Hematopoietic multipotent progenitor cell treated with erythropoietin and hydrocortisone succinate and interleukin-3 and kit ligand, for 17 days (in vitro differentiated cells): ENCODE measurements at places on chromosomes 16 and 17.

GRCh38 chr17:15945527-15946191 lies 729 bp downstream of the ADORA2B start:
- DNase-seq: no peak

- no peak for DNase-seq
Measured at GRCh38 chr17:47990962-47991731, 20.2 kb downstream of the CDK5RAP3 start.

DNA sequence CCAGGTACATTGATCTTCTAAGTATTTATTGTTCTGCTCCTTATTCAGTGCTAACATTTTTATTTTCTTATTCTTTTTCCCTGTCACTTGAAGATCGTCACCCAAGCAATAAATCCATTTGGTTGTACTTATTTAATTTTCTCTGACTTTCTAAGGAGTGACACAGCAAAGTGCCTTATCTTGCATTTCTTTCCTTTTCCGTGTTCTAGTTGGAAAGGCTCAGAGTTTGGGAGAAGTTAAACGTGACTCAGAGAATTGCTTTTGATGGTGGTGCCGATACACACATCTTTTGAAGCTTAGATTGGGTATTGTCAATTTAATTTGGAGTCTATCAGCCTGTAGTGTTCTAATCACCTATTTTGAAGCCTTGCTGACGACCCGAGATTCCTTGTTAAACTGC lies 72.0 kb downstream of the PITPNC1 start:
- no peak for DNase-seq

DNA sequence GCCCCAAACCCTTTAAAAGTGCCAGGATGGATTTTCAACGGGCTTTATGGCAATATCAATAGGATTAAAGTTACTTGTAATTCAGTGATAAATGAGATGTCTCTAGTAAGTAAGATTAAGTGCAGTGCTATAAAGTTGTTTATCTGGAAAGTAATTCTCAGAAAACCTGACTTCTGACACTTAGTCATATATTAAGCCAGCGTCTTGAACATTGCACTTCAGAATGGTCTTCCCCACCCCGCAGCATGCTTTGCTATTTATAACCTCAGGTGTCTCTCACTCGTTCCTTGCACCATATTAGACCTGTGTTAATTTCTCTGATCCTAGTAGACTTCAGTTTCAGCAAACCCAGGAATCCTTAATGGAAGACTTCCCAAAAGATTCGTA lies 2.1 kb upstream of the MAF start:
- DNase-seq: no peak

- DNase-seq: no peak
Measured at GRCh38 chr17:76252040-76252954, 12.0 kb upstream of the RNF157 start.

DNA sequence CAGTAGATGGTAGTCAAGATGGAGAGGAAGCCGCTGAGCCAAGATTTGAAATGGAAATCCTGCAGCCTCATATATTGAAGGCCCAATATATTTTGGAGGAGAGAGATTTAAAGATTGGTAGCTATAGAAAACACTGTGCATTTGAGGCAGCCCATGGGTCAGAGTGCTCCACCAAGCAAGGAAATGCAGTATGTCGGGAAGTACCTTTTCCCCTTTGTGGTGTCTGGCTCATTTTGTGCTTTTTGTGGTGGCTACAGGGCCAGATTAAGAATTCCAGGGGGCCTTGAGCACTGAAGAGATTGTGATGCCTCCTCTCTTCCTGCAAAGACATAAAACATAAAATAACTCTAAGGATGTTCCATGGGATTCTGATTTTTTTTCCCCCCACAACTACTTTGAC lies 39.6 kb downstream of the CDRT15 start:
- no peak for DNase-seq
